ENCODE measurements at places on chromosomes 7 and 10. TPM values are rescaled to one million over a fixed set of nuclear protein-coding genes. Genes with fewer than 3 reads are reported as not detected.

The HELLS gene
- 197 TPM for total RNA-seq

The MPP7 gene
- 79.4 TPM for total RNA-seq

- peak; percentile 96 for DNase-seq
Observed at GRCh38 chr10:69222157-69223027, 2.3 kb downstream of the HKDC1 start.

DNA sequence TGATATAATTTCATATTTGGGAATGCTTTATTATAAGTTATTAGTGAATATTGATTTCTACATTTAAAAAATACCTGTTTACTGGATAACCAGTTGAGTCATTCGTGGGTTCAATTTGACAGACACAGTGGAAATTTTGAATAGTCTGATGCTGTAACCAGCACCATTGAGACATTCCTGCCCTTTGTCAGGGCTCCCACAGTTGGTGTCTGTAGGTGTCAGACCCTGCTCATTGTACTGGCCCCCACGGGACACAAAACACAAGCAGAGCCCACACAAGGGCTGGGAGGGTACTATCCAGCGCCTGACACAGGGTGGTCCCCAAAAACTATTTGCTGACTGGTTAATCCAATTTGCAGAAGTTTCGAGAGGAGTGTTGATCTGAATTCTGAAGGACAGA lies 35.9 kb downstream of the EEPD1 start:
- no peak for DNase-seq

DNA sequence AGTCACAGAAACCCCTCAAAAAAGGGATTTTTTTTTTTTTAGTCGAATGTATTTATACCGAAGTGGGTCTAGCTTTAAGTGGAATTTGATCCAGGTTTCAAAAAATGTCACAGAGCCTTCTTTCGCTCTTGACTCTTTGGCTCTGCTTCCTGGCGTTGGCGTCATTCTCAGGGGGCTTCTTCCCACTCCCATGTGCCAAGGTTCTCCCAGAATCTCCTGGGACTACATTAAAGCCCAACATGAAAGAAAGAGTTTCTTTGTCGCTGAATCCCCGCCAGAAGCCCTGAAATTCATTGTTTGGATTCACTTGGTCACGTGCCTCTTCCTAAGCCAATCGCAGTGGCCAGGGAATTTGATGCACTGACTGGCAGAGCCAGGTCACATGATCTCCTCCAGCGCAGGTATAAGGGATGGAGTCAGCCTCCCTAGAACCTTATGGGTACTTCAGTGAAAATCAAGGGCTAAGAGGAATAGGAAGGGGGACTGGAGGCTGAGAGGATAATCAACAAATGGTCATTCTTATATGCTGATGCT lies 101.2 kb downstream of the RPS24 start:
- DNase-seq: peak; percentile 53

All from Caco-2 (cell line).